ENCODE measurements at places on chromosomes 2 and 18.

DNA sequence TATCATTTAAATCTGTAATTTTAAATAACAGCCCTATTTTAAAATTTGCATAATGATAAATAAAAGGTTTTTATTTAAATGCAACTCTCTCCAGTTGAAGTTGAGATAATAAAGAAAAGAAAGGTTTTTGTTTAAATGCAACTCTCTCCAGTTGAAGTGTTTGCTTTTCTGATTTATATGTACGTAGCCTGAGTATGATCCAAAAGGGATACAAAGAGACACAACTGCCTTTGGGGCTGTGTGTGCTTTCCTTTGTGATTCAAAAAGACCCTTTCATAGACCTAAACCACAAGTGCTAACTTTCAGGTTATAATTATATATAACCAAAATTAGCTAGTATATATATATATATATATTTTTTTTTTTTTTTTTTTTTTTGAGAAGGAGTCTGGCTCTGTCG lies 76.2 kb upstream of the MFF start:
- DNase-seq = no peak

- DNase-seq = no peak
Observed at GRCh38 chr18:79738581-79739439, 58.9 kb upstream of the KCNG2 start.

GRCh38 chr2:109448207-109448606 lies 165.6 kb downstream of the SEPTIN10 start:
- no peak for DNase-seq

- DNase-seq = no peak
Observed at GRCh38 chr2:227720680-227721079, 2.9 kb upstream of the SLC19A3 start.

DNA sequence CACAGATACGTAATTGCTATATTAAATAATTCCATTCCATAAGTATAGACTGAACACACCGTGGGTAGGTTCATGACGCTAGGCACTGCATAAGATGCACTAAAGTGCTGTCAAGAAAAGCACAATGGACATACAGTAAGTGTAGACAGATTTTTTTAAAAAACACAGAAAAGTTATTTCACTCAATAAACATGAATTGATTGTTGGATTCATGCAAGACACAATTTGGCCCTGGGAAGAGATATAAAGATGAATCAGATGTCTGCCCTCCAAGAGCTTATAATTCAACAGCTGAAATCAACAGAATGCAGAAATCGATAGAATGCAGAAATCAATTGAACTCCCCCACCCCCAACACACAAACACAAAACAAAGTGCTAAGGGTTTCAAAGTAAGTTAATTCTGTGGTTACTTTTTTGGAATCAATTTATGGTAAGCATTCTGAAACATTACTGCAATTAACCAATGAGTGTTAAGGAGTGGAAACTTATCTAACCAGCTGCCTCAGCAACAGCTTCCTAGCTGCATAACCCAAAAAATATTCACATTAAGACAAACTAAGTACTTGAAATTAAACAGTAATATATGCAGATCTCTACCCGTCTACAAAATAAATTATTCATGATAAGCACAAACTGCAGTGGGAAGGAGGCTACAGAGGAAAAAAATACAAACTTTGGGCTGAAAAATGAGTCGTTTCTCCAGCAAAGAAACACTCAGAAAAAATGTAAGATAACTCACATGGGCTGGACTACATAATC lies 1.6 kb downstream of the NBAS start:
- DNase-seq = no peak

GRCh38 chr18:62973689-62974088 lies 258.3 kb downstream of the PHLPP1 start:
- DNase-seq = no peak

DNA sequence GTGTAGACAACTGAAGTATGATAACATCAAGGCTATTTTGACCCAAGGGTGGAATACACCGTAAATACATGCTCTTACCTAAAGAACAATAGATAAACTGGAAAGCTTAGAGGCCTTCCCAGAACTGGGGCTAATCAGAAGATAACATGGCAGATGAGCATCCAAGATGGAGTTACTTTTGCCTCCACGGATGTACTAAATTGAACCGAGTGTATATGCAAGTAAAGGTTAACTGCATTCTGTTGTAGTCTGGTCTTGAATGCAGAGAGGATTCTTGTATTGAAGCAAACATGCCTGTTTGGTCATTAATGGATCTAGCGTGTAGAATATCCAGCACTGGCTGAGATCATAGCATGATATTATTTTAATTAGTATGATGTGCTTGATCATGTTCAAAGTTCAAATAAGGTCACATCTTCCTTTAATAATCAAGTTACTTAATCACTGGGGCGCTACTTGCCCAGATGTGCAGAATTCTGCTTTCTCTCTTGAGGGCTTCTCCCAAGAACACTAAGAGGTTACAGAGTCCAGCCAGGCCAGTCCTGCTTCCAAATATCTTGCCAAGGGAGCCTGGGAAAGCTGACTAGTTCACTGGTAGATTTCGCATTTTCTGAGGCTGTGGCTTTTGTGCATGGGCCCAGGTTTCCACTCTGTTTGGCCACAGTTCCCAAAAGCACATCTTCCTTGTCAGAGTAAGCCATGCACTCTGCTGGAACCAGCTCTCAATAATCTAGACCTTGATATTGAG lies 37.5 kb upstream of the ACSL3 start:
- no peak for DNase-seq

DNA sequence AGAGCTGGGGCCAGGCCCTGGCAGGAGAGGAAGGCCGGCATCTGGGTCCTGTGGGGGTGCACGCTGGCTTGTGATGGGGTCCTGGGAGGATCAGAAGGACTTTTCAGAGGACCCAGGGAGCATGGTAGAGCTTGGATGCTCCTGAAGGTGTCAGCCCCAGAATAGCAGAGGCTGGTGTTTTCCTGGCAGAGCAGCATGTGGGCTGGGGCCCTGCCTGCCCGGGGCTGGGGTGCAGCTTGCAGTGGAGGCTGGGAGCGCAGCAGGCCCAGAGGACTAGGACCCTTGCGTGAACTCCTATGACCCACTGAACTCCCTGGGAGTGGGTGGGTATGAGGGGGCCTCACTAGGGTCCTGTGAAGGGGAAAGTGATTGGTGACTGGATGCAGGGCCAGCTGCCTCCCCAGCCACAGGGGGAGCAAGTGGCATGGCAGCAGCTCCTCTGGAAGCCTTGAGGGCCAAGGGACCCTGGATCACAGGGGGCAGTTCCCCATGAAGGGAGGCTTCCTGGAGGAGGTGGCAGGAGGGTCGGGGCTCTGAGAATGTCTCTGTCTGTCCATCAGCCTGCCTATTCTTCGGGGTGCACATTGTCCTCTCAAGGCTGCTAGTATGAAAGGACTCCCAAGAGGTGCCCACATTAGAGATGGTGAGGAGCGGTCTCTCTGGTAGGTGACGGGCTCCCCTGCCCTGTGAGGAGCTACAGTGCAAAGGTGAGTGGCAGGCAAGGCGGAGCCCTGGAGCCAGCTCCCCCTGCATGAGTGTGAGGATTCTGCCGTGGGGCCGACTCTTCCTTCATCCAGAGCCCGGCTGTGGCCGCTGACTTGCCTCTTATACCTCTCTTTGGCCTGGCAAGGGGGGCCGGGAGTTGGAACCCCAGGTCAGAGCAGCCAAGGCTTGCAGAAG lies 249.0 kb downstream of the DYSF start:
- no peak for DNase-seq

DNA sequence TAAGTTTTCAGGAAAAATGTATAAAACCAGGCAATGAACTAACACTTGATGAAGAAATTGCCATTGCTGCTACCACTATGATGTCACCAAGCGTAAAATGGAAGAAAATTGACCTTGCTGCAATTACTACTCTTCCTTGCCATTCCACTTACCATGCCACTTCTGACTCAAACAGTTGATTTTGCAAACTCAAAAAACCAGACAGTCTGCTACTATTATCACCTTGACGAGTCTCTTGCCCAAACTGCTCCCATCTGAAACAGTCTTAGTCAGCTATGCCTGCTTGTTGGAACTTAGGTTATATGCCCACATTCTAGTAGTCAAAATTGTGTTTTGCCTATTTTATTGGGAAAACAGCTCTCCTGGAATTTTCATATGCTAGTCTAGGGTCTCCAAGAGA lies 71.9 kb upstream of the SLC9A2 start:
- no peak for DNase-seq

GRCh38 chr2:15714609-15715008 lies 122.9 kb downstream of the DDX1 start:
- no peak for DNase-seq

GRCh38 chr2:215405722-215406581 lies 29.9 kb downstream of the FN1 start:
- no peak for DNase-seq

DNA sequence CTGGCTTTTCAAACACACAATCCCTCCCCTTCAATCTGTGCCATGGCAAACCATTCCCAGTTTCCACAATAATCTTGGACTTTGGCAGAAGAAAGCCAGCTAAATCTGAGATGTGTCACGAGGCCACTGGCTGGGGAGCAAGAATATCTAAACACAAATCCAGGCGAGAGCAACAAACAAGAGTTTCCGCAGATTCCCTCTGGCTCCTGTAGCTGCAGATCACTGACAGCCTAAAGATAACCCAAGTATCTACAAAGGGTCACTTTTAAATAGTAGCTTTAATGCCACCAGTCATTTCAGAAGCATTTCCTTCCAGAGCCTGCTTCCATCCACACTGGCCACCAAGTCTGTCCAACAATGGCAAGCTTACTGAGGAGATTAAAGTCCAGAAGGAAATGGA lies 86.9 kb downstream of the ACVR1 start:
- DNase-seq = peak; percentile 50

DNA sequence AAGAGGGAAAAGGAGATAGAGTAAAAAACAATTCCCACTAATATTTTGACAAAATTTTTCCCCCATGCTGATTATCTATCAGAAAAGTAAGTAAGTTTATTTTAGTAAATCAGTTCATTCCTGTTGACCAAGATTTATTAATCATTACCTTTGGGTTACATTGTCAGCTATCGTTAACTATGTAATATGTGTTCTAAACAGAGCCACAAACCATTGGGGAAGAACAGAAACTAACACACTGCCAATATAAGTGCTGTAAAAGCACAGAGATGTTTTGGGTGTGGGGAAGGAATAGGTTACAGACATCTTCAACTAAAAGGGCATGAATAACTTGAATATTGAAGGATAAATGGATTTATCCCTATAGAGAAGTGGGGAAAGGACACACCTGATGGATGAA lies 42.5 kb upstream of the ACADL start:
- no peak for DNase-seq

DNA sequence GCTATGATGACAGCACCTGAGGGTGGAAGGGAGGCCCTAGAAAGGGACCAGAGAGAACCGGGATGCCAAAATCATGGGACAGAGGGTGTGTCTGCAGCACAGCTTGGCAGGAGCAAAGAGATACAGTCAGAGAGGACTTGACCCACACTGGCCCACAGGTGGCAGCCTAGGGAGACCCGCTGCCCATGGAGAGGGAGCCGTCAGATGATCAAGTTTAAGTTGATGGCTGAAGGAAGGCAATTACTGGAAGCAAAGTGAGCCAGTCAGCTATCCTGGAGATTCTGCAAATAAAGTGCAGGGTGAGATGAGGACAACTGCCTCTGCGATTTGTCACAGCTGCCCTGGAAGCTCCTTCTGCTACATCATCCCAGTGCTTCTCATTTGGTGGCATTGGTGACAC lies 74.0 kb downstream of the CMPK2 start:
- no peak for DNase-seq

DNA sequence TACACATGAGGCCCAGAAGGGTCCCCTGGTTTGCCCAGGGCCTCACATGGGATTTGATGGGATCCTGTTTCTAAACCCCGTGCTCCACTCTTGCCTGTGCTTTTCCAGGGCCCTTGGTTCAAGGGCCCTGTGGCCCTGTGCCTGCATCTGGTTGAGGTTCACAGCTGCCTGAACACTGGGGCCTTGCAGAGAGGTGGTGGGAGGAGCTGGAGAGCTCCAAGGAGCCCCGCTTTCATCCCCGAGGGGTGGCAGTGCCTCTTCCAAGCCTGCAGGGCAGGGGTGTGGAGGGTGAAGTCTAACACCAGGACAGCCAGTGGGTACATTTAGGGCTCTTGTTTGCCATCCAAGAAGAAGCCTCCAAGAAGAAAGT lies 82.3 kb downstream of the GLI2 start:
- no peak for DNase-seq

GRCh38 chr2:162327134-162327769 lies 8.8 kb upstream of the IFIH1 start:
- DNase-seq = no peak

DNA sequence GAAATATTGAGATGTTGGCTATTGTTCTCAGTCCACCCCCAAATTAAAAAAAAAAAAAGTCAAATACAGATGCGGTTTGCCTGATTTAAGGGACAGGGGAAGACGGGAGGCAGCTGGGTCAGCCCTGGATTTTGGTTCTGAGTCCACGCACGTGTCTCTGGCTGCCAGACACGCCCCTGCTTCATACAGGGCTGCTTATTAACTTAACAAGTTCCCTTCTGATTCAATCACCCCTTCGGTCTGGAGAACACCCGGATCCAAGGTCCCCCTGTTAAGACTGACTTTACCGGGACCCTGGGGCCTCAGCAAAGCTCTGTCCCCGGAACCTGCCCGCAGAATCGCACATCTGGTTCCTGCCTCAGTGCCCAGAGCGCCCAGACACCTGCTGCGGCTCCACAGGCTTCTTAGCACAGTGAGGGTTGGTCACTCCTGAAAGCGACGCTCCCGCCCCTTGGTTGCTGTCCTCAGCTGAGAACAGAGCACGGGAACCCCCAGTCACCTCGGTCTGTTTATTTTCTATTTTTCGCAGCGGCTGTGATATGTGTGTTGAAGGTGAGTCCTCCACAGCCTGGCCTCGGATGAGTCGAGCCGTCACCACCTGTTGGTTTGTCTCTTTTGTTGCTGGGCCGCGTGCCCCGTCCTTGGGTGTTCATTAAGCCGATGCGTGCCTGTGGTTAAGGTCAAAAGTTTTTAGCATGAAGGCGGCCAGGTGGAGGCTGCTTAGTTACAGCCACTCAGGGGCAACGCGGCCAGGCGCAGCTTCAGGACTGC lies 57.2 kb downstream of the RTP5 start:
- no peak for DNase-seq

GRCh38 chr2:14944562-14945346 lies 312.2 kb downstream of the LRATD1 start:
- DNase-seq = no peak

DNA sequence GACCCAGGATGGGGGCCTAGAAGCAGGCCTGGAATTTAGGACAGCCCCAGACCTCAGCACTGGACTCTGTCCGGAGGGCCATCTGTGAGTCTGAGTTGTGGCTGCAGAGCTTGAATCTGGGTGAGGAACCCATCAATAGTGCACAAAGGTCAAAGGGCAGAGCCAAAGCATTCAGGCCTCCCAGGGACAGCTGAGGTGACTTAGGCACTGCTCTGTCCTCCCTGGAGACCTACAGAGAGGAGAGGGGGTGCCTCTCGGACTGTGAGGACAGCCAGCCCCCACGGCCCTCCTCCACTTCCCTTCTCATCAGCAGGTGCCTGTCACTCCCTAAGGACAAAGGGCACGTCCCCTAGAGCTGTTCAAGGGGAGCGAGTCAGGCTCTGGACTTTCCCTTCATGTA lies 25.1 kb upstream of the PRLH start:
- no peak for DNase-seq

GRCh38 chr18:21575656-21576055 lies 24.8 kb downstream of the ESCO1 start:
- DNase-seq = no peak
